GM12865 (cell line): ENCODE measurements at places on chromosomes 6 and 20.

DNA sequence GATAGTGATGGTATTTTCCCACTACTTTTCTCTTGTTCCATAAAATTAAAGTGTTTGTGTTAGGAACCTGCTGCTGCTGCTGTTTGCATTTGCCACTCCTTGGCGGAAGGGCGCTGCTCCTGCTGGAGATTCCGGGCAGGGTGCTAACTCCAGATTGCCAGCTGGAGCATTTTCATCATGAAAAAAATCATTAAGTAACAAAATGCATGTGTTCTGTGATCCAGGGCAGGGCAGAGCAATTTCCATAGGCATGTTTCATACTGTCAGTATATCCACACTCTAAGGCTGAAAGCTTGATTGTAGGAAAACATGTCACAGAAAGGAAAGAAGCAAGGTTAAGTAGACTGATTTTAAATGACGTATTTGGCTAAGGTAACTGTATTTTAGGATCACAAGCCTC is 24.0 kb downstream of the PBOV1 start:
- no peak for DNase-seq

- DNase-seq, result no peak
These were observed 148.5 kb downstream of the LY86 start for GRCh38 chr6:6736791-6737654.

GRCh38 chr6:35894776-35895175 is 26.1 kb downstream of the SRPK1 start:
- no peak for DNase-seq

GRCh38 chr6:149182262-149182661 is 135.2 kb upstream of the TAB2 start:
- DNase-seq, result no peak

GRCh38 chr6:53032849-53033248 is 32.4 kb upstream of the FBXO9 start:
- DNase-seq, result no peak

DNA sequence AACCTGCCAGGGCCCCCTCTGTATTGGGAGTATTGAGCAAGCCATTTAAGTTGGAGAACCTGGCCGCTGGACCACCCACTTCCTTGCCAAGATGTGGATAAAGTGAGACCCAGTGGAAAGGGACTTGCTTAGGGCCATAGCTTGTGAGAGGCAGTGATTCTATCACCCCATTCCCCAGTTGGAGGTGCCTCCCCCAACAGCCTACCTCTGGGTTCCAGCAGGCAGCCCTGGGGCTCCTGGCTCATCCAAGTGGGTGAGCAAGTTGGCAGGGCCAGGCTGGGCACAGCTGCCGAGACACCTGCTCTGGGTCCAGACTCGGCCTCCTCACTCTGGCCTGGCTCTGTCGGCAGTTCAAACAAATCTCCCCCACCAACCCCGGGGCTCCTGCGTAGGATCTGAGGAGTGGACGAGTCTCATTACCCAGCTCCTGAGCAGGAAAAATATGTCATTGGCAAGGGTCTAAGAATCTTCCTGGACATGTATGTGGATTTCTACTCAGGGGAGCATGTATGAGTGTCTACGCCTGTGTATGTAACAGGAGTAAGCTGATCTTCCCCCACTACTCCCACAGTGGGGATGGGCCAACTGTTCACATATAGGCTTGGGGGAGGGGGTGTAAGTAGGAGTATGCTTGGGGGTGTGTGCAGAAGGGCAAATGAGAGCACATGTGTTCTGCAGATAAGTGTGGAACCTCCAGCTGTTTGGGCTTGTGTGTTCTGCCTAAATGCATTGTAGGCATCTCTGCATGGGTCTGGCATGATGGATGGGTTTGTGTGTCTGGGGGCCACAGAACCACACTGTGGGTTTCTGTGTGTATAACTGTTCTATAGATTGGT is 1.9 kb downstream of the ID1 start:
- DNase-seq, result no peak

DNA sequence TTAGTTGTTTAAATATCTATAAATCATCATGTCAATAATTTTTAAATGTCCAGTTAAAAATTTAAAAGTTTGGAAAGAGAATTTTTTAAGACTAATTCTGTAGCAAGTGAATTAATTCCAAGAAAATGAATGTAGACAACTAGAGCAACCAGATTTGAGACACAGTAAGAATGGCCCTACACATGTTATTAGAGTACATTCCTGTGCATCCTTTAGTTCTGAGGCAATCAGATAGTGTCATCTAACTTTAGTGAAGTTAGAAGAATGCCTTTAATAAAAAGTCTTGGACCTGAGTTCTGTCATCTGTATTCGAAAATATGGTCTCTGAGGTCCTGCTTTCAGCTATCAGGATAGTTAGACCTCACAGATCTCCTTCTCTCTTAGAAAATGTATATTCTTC is 63.7 kb downstream of the HIVEP2 start:
- DNase-seq, result no peak

DNA sequence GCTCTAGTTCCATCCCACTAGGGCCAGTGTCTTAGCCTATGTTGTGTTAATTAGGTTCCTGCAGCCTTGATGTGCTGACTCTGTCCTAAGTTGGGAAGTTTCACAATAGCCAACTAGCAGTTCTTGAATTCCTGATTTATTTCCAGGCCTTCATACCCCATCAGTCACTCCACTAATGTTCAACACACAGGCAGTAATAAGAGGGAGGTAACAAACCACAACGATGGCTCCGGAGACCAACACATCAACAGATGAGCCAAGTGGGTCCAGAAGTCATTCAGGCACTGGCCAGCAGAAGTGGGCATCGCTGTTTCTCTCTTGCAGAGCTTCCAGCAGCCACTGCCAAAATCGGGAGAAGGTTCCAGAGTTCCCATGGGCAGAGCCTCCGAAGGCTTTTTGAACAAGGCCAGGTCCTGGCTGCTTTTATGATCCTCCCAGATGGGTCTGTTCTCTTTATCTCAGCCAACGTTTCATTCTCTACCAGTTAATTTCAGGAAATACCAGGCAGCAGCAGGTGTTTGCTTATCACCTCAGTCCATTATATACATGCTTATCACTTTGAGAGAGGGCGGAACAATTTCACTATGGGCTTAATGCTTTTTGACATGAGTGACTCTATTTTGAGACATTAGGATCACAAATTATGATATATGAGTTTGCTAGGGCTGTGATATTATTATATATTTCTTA is 48.5 kb upstream of the NOP56 start:
- no peak for DNase-seq

DNA sequence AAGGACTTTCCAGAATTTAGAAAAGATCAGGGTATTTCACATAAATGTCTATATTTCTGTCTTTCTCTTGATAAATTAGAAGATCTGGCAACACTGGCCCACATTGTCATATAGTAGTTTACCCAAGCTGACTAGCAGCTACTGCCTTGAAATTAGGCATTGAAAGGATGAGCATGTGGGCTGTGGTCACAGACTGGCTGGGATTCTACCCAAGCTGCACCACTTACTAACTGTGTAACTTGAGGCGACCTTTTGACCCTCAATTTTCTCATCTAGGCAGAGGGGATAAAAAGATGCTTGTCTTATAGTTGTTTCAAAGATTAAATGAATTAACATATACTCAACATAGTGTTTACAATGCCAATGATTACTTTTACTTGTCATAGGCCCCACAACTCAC is 152.7 kb upstream of the BMP2 start:
- no peak for DNase-seq

DNA sequence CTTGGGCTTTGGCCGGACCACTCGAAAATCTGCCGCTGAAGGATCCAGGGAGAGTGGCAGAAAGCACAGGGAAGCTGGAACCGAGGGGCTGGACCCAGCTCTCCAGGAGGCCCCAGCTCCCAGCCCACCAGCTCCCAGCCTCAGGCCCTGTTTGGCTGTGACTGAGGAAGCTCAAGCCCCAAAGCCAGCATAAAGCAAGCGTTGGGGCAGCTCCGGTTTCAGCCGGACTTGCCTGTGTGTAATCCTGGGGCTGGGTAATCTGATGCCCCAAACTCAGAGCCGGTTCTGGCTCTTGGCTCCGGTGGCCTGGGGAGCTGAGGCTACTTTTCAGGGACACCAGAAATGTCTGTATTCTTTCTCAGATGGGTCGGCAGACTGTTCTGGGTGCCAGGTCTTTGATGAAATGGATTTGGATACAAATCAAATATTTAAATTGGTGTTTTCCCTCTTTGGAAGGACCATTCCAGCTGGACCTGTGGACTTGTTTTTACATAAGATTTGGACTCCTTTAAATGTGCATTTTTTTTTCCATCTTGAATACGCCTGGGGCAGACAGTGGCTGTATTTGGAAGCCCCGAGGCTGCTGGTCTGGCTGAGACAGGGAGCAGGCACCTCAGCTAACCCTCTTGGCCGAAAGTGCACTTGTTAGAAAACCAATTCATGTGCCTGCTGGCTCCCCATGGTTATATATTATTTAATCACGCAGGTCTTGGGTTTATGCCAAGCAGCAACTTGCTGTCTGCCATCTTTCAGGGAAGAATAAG is 29.7 kb downstream of the RPP40 start:
- no peak for DNase-seq

DNA sequence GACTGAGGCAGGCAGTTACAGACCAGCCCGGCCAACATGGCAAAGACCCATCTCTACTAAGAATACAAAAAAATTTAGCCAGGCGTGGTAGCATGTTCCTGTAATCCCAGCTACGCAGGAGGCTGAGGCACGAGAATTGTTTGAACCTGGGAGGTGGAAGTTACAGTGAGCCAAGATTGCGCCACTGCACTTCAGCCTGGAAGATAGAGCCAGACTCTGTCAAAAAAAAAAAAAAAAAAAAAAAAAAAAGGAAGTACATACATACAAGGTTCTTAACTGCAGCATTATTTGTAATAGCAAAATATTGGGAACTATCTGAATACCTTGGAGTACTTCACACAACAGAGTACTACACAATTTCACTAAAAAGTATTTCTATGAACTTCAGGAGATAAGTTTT is 183.5 kb upstream of the OLIG3 start:
- DNase-seq, result no peak

GRCh38 chr6:17919496-17919895 is 67.9 kb downstream of the KIF13A start:
- DNase-seq, result no peak

DNA sequence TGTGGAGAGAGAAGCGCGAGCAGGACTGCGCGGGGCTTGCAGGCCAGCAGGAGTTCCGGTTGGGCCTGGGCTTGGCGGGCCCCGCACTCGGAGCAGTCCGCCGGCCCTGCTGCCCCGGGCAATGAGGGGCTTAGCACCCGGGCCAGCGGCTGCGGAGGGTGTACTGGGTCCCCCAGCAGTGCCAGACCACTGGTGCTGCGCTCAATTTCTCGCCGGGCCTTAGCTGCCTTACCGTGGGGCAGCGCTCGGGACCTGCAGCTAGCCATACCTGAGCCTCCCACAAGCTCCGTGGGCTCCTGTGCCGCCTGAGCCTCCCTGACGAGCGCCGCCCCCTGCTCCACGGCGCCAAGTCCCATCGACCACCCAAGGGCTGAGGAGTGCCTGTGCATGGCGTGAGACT is 89.0 kb upstream of the MBOAT1 start:
- DNase-seq, result no peak

DNA sequence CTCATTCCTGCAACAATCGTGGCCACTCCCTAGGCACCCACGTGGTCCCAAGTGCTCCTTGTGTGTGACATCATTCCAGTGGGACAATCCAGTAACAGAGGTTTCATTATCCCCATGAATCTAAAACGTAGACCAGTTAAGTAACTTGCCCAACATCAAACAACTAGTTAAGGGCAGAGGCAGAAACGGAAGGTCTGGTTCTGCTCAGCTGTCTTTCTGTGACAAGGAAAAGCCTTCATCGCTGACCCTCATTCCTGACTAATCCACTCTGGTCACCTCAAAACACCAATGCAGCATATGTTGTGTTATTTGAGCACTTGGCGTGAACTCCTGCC is 261.4 kb upstream of the JARID2 start:
- no peak for DNase-seq

- DNase-seq, result no peak
These were observed 3.2 kb upstream of the TREML1 start for GRCh38 chr6:41157323-41157722.

DNA sequence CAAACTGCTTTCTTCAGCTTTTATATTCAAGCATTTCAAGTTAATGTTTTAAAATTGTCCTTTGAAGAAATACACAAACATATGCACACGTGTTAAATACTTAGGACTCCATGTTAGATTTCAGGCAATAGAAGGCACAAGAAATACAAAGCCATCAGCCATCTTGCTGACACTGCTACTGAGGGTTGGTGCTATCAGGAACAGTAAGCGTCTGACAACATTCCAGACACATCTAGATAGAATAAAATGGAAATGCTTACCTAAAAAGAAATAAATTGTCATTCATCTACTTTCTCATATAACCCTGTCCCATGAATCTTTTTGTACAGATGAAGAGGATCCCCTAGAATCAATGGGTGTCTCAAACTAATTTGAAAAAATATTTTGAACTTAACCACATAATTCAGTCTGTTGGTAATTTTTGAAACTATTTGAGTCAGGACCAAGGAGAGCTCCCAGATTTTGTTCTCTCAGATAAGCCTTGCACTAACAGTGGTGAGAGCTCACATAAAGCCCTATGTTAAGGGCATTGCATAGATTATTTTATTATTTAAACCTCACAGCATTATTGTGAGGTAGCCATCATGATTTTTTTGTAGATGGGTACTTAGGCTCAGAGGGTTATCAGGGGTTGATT is 631.1 kb upstream of the POU3F2 start:
- no peak for DNase-seq

GRCh38 chr6:14349507-14349906 is 231.9 kb downstream of the CD83 start:
- DNase-seq, result no peak

- peak; percentile 1 for DNase-seq
These were observed 511.8 kb upstream of the ZNF337 start for GRCh38 chr20:26208296-26209091.

- DNase-seq, result peak; percentile 79
These were observed 245.9 kb downstream of the FARS2 start for GRCh38 chr6:5507131-5507681.

DNA sequence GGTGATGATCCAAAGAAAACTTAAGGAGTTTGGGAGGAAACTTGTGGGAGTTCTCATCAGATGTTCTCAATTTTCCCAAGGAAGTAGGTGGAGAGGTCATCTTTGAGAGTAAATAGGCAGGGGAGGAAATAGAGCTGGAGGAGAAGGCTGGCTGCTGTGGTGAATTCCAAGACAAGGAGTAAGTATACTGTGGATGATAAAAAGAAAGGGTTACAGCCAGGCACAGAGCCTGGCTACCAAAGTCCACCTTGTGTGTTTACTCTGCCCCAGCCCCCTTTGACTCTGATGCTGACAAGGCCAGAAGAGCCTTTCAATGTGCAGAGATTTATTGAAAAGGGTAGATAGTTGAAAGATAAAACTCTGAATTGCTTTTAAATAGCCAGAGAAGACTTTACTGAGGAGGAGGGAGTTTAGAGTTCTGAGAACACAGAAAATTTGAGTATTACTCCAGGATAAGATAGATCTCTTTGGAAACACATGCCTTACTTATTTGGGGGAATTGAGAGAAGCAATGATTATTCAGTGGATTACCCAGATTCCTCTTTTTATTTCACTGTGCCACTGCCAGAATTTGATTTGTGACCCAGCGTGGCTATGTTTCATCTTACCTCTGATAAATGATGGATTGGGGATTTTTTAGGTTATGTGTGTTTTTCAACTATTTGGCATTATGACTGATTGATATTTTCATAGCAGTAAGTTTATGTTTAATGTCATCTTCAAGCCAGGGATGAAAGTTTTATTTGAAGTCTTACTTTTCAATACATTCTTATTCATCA is 182.6 kb upstream of the JAG1 start:
- no peak for DNase-seq
